ENCODE measurements at places on chromosomes 5 and 9. TPM values are rescaled to one million over a fixed set of nuclear protein-coding genes. Genes with fewer than 3 reads are reported as not detected.

Gene GRIN1
- 0.22 TPM for total RNA-seq

GRCh38 chr9:116674210-116674980 lies 12.7 kb upstream of the TRIM32 start:
- DNase-seq: no peak

DNA sequence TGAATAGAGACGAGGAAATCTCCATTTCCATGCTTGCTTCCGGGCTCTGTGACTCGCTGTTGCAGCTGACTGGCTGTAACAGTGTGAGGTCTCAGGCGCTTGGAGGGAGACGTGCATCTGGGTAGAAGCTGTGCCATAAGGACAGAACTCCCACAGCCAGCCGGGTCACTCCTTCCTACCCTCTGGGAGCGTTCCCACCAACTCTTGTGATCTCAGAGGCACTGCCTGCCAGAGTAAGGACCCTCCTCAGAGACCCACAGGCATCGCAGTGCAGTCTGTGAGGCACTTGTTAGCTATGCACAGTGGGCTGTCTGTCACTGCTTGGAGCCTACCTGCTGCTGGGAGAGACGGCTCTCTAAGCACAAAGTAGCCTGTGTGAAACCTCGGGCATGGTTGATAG lies 203.4 kb upstream of the SEMA6A start:
- DNase-seq: no peak

DNA sequence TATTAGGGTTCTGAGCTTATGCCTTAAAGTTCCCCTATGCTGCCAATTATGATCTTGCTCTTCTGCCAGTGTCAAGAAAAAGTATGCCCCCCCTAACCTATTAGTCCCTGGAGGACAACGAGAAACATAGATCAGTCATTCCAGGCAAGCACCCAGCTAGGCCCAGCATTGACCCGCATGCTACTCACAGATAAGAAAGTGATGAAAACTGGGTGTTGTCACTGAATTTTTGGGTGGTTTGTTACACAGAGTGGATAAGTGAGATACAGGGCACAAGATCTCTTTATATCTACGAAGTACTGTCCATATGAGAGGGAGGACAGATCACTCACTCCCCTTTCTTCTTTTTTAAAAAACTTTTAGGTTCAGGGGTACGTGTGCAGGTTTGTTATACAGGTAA lies 6.4 kb upstream of the TEX48 start:
- DNase-seq: no peak

Gene ZDHHC11B
- total RNA-seq: 0.07 TPM

Gene TLR4
- 2.2 TPM for total RNA-seq

DNA sequence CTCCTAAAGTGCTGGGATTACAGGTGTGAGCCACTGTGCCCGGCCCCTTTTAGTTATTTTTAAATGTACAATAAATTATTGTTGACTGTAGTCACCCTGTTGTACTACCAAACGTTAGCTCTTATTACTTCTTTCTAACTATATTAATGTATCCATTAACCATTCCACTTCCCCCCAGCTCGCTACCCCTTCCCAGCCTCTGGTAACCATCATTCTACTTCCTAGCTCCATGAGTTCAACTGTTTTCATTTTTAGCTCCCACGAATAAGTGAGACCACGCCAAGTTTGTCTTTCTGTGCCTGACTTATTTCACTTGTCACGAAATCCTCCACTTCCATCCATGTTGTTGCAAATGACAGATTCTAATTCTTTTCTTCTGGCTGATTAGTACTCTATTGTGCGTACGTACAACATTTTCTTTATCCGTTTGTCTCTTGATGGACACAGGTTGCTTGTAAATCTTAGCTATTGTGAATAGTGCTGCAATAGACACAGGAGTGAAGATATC lies 6.5 kb downstream of the LURAP1L start:
- DNase-seq: no peak

DNA sequence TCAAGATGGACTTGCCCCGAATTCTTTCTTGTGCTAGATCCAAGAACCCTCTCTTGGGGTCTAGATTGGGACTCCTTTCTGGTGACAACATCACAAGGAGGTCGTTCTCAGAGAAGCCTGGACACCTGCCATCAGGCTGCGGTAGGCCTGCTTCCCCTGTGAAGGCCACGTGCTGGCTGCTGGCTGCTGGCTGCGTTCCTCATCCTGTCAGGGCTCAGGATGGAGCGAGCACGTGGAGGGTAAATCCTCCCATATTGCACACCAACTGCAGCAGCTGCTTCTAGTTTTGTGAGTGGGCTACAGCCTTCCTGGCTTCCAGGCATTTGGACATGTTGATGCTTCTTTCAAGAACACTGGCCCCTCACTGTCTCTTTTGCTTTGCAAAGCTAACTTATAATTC lies 95.6 kb downstream of the HSPA4 start:
- no peak for DNase-seq

GRCh38 chr9:98214811-98215210 lies 22.4 kb upstream of the CORO2A start:
- no peak for DNase-seq

Gene SPINK13
- total RNA-seq: not detected

DNA sequence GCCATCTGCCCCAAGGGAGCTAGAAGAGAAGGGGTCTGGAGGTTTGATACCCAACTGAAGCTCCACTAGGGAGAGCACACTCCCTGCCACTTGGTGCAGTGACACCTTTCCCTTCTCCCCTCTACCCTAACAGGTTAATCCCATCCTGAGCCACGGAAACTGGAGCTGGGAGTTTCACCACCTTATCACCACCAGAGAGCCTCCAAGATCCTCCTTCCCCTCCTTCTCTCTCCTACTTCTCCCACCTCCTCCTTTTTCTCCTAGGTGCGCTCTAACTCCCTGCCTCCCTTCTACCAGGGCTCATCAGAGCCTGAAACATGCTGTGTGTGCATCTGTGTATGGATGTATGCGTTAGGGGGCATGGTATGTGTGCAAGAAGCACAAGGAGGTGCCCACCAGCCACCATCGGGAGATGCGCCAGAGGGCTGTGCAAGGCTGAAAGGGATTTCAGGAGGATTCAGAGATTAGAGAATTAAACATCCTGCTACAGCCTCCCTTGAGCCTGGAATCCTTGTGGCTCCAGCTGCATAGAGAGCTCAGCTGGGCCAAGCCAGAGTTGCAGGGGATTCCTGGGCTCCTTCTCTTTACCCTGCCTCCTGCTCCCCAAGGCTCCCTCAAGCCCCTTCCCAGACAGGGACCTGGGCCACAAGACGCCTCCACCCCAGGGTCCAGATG lies 89.8 kb downstream of the PCDH1 start:
- no peak for DNase-seq

GRCh38 chr9:120256146-120256545 lies 323.8 kb downstream of the CDK5RAP2 start:
- DNase-seq: no peak

Data from activated B cell treated with CpG ODN at 0.5 μM for 24 hours (primary cell).